Activated T-cell treated with anti-CD3 and anti-CD28 coated beads, Interleukin-2, amount 50 U/mL, for 48 hours (primary cell): ENCODE measurements at places on chromosomes 11 and 22.

- no peak for DNase-seq
Observed at GRCh38 chr11:13119361-13119760, 110.2 kb downstream of the RASSF10 start.

DNA sequence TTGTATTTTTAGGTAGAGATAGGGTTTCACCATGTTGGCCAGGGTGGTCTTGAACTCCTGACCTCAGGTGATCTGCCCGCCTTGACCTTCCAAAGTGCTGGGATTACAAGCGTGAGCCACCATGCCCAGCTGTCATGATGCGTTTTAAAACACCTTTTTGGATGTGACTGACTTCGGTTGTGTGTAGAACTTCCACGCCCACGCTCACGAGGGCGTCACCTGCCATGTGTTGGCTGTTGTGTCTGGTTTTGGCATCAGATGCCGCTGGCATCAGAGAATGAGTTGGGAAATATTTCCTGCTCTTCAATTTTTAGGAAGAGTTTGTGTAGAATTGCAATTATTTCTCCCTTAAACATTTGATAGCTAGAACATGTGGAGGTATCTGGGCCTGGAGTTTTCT, 109.1 kb downstream of the KCNQ1 start:
- no peak for DNase-seq

DNA sequence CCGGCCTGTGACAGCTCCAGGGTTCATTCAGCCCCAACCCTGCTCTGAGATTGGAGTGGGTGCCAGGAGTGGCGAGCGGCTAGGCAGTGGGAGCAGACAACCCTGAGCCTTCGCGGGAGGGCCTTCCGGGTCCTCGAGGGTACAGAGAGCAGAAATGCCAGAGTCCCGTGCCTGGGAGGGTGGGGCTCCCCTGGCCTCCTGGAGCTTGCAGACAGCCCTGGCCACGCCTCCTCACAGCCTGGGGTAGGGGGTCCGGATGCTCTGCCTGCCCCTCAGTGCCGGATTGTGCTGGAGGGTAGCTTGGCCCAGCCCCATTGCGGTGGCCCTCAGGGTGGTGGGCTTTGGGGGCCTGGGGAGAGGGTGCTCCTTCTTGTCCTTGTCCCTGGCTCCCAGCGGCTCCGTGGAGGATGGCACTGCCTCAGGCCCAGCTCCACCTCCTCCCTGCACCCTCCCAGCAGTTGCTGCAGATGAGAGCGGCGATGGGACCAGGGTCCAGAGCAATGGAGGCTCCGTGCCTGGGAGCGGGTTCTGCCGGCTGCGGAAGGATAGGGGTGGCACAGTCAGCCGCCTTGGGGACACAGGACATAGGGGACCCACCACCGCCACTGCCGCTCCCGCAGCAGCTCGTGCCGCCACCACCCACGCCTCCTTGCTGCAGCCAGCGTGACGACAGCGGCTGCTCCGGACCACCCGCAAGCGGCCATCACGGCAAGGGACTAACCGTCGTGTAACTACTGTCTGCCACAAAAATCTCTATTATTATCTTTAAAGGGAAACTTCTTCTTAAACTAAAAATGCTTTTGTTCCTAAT, 34.9 kb upstream of the OR10G7 start:
- DNase-seq: peak; percentile 44

DNA sequence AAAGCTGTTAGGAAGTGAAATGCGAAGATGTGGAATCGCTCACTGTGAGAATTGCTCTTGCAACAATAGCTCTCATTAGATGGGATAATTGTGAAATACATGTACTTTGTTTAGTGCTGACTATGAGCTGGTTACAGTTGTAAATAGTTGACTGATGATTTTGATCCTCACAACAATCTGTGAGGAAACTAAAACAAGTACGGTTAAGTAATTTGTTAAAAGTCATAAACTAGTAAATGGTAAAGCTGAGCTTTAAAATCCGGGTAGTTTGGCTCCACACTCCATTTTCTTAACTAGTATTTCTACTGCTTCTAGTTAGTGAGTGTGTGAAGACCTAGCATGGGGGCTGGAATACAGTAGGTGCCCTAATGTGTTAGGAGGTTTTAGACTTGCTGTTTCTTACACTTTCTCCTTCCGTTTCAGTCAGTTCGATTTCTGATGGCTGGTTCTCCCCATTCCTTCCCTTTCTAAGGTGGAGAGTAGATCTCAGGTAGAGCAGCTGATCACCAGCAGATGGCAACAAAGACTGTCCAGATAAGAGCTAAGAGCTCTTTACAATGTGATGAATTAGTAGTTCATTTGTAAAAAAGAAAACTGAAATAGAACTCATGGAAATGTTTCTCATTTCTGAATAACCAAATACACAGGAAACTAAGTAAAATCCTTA, 16.3 kb upstream of the CYP2R1 start:
- DNase-seq: peak; percentile 44

- DNase-seq: peak; percentile 51
Observed at GRCh38 chr11:122843281-122844141, 5.2 kb downstream of the CRTAM start.

GRCh38 chr11:36398231-36398953, 102.3 kb downstream of the PRR5L start:
- DNase-seq: no peak

GRCh38 chr11:77312107-77312506, 10.6 kb upstream of the GDPD4 start:
- no peak for DNase-seq

DNA sequence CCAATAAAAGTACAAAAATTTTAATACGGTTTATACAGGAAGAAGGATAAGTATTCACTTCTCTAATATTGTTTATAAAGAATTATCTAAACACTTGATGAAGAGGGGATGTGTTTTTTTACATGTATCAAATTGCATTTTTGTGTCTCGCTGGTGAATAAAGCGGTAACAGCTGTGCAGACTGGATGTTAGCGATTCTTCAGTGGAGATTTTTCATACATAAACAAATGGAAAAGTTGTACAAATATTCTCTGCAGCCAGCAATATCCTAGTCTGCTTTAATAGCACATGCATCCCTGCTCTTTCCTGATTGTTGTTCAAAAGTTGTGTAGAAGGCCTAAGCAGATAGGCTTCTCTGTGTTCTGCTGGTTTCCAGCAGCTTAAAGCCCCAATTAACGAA, 369.3 kb downstream of the SOX6 start:
- no peak for DNase-seq

DNA sequence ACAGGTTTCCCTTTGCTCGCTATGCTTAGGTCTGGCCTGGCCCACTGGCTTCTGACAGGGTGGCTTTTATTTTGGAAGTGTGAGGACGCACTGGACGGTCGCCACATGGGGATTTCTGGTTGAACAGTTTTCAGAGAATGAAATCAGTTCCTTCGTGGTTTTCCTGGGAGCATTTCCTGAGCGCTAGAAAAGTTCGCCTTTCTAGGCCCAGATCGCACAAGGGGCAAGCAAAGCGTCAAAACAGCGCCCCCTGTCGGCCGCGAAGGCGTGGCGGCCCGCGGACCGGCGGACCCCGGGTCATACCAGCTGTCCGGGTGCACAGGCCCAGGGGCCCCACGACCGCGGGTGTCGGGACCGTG, 12.7 kb upstream of the CYP2R1 start:
- peak; percentile 89 for DNase-seq

- peak; percentile 74 for DNase-seq
Observed at GRCh38 chr11:47186076-47186699, at the start of gene PACSIN3. TSS of gene PACSIN3 (minus strand) at chr11:47186434. CDS start at chr11:47182727, 3,707 bp downstream.

GRCh38 chr11:2688381-2689231, 11.2 kb downstream of the KCNQ1OT1 start:
- no peak for DNase-seq

- DNase-seq: no peak
Observed at GRCh38 chr22:38167988-38168407, 13.6 kb downstream of the PLA2G6 start.

- DNase-seq: peak; percentile 81
Observed at GRCh38 chr22:21642584-21643448, 714 bp downstream of the SDF2L1 start.

GRCh38 chr22:26273011-26273675, 103.9 kb downstream of the SEZ6L start:
- no peak for DNase-seq

GRCh38 chr11:57742087-57742452, 779 bp downstream of the SELENOH start:
- DNase-seq: no peak

DNA sequence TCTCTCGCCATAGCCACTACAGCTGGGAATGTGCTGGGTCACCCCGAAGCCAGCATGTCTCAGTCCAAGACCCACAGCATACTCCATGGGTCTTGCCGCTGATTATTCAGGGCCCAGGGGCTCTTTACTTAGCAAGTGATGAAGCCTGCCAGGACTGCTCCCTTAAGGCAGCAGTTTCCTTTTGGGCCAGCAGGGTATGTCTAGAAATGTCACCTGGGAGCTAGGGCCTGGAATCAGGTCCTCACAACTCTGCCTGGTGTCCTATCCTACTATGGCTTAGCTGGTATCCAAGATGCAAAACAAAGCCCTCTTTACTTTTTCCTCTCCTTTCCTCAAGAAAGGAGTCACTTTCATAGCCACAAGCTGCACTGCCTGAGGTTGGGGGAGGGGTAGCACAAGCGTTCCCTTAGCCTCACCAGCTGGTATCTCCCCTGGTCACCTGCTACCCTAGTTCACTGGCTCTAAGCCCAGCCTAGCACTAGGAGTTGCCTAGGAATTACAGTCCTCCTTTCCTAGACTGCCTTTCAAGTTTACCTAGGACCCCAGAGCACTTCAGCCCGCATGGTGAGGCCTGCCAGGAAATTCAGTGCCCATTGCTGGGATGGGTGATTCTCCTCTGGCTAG, 22.6 kb upstream of the NCR3LG1 start:
- no peak for DNase-seq

- DNase-seq: peak; percentile 24
Observed at GRCh38 chr22:41752011-41752970, 48.2 kb upstream of the CCDC134 start.

- no peak for DNase-seq
Observed at GRCh38 chr11:95108671-95109551, 19.3 kb downstream of the ENDOD1 start.

DNA sequence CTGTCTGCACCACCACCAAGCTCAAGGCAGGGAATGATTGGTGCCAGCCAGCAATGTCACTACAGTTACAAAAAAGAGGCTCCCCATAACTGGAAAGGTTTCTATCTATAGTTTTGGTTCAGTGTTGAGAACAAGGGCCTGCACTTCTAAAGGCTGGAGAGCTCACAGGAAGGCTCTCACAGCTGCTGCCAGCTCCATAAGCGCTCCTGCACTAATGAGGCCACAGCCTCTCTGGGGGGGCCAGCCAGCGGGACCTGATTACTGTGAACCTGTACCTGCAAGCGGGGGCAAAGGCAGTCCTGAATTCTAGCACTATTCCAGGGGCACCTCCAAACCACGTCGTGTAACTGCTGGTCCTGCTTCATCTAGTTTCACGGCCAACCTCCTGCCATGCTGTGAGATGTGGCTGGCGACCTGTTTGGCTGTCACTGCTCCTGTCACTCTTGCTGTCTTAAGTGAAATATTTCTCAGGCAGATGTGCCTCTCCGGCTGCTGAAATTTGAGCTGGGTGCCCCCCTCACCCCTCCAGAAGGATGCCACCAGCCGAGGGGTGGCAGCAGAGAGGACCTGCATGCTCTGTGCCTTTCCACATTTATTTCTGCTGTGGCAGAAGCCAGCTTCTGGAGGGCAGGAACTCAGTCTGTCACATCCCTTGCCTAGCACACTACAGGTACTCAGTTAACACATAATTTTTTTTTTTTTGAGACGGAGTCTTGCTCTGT, 53.3 kb upstream of the ARFGAP3 start:
- no peak for DNase-seq

- no peak for DNase-seq
Observed at GRCh38 chr11:888310-889212, 22.0 kb downstream of the CHID1 start.

DNA sequence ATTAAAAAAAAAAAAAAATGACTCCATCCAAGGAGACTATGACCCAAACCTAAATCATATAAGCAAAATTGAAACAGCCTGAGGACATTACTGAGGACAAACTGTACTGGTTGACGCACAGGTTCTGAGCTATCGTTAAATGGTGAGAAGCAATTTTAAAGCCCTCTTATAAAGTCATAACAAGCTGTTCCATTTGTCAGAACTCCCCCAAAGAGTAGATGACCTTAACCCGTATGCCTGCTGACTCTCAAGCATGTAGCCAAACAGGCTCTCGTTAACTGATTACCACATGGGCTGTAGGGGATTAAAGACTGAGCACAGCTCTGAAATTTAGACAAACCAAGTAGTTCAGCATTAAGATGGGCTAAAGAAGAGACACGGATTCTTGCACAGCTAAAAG, 2.2 kb downstream of the CRYAB start:
- DNase-seq: no peak

- no peak for DNase-seq
Observed at GRCh38 chr11:44994753-44995152, 44.1 kb upstream of the TP53I11 start.

GRCh38 chr11:104148074-104148473, 15.9 kb downstream of the PDGFD start:
- no peak for DNase-seq

DNA sequence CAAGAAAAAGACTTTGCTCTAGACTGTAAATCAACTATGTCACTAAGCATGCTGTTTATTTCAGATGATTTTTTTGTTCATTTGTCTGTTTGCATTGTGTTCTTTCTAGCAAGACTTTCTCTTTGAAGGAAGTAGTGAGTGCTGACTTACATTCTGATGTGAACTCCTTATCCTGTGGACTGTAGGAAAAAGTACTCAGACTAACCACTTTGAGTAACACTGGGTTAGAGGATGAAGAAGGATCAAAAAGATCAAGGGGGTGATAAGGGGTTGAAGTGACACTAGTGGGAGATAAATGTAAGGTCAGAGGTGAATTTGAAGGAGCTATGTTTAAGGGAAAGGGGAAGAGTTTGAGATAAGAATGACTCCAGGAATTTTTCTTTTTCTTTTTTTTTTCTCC, 369.4 kb downstream of the NELL1 start:
- no peak for DNase-seq

DNA sequence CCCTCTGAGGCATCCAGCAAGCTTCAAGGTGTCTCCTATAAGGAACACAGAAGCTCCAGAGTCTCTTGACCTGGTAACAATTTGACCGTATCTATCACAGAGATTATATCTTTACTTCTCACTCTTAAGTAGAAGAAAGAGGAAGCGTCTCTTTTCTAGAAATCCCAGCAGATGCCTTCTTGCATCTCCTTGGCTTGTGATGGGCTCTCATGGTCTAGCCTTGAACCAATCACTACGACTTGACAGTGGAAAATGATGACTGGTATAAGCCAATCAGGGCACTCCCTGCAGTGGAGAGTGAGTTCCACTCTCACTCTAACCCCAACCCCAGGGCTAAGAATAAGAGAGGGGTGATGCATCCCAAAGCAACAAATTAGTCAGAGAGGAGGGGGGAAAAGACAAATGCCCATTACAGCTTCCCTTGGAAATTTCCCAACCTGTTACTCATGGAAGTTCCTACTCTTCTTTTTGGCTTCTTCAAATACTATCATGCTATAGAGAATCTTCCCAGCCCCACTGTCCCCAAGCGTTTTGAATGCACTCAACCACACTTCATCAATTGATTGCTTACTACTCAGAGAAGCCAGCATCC, 293.5 kb downstream of the MN1 start:
- no peak for DNase-seq

- DNase-seq: no peak
Observed at GRCh38 chr22:44686873-44687600, 15.0 kb upstream of the PRR5 start.
